Stimulated activated CD8-positive, alpha-beta memory T cell treated with anti-CD3 and anti-CD28 coated beads, Interleukin-7, amount 100 ng/mL, for 1 hour (primary cell): ENCODE measurements at places on chromosomes 4 and X.

DNA sequence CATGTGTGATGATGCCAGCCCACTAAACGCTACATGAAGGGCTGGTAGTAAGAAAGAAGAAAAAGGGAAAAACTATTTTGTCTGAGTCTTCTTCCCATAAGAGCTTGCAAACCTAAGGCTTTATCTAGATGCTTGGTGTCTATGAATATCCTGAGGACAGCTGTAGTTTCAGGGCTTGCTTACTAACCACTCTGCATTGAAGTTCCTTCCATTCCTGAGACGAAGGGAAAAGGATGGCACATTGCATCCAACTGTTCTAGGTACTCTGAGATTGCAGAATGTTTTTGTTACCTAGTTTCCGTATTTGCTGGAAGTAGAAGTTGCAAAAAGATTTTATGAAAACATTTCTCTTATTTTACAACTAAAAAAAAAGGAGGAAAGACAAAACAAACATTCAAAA, 544.6 kb downstream of the IL15 start:
- no peak for DNase-seq

DNA sequence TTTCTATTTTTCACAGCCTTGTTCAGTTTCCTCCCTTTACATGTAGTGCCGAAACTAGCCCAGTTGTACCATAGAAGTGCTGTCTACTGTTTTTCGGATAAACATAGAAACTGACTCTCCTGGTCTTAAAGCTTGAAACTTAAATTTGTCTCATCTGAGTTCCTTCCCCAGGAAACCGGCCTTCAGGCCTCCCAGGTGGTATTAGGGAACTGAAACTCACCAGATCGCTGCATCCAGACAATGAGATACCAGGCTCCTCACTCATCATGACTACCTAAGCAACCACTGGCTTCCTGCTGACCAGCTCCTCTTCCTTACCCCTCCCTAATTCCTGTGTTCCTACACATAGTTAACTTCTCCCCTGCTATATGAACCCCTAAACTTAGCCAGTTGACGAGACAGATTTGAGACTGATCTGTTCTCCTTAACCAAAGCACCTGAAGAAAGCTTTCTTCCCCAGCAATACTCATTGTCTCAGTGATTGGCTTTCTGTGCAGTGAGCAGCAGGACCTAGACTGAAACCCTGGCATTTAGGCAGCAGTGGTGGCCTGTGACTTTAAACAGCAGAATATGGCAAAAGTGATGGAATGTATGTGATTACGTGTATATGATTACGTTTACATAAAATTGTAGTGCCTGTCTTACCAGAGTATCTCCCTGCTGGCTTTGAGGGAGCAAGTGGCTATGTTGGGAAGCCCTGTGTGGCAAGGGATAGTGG, 959.1 kb upstream of the LCORL start:
- no peak for DNase-seq

GRCh38 chrX:43065978-43066377, 288.0 kb upstream of the PPP1R2C start:
- no peak for DNase-seq

DNA sequence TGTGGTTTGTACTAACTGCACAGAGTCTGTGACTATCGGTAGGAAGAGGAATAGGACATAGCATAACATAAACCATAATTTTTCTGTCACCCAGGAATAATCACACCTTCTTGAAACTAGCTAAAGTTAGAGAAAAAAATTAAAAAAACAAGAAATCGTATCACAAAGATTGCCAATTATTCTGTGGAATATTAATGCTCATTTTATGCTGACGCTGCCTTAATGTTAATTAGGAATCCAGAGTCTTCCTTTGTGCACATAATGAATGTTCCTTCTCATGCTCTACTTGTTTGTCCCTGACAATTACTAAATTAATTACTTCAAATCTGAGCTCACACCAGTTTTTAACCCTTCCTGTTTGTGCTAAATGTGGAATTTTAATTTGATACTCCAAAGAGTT, 772.7 kb upstream of the EPHA5 start:
- DNase-seq: no peak

DNA sequence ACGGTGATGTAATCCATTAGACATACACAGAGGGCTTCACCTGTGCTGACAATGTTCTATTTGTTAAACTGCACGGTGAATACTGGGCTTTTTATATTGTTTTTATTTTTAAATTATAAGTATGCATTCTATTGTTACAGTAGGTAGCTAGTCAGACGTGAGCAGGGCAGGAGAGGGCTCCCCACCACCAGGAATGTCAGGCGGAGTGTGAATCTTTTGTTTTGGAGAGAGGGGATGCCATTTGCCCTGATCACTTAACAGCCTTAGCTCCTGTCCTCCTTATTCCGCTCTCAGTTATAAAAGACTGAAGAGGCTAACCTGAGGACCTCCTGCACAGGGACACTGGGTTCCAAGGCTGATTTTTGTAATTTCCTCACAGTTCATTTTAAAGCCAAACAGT, 151.6 kb upstream of the TAPT1 start:
- DNase-seq: no peak

DNA sequence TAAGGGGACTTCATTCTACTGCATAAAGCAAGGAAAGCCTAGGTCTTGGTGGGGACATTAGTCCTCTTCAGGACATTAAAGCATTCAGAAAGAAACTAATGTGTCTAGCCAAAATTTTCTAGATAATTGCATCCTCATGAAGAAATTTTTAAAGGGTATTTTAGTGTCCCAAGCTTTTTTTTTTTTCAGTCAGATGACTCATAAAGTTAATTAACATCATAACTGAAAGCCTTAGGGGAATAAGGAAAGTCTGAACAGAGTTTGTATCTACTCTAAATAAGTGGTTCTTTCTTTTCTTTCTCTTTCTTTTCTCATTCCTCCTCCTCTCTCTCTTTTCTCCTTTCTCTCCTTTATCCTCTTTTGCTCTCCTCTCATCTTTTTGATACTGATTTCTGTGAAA, 202.4 kb downstream of the ADAMTS3 start:
- DNase-seq: no peak

DNA sequence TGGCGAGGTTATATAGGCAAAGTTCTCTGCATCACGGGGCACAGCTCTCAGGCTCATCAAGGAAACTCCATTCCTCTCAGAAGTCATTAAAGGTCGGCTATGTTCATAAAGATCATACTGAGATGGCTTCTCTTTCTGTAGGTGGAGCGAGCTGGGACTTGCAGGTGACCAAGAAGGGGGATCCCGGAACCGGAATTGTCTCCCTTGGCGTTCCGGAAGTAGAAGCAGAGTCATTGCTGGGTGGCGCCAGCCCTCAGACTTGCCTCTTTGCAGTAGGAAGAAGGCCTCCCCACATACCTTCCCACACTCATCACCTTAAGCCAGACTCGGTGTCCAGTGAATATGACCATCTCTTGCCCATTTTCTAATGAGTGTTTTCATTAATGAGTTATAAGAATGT, 17.9 kb upstream of the HPGD start:
- DNase-seq: no peak

- DNase-seq: no peak
Measured at GRCh38 chr4:8688041-8688907, 95.7 kb downstream of the CPZ start.

GRCh38 chrX:155022585-155022984, at the start of gene F8:
Gene F8 (minus strand): TSS chrX:155022723. CDS start chrX:155022552, 171 bp downstream.
- no peak for DNase-seq

- no peak for DNase-seq
Measured at GRCh38 chr4:110753466-110753865, 130.6 kb upstream of the PITX2 start.
